CD4-positive, alpha-beta T cell treated with Interleukin-21 for 1 hour (primary cell): ENCODE measurements at places on chromosomes 2 and 18.

GRCh38 chr2:178412047-178412446 is 38.9 kb downstream of the PRKRA start:
- no peak for DNase-seq

DNA sequence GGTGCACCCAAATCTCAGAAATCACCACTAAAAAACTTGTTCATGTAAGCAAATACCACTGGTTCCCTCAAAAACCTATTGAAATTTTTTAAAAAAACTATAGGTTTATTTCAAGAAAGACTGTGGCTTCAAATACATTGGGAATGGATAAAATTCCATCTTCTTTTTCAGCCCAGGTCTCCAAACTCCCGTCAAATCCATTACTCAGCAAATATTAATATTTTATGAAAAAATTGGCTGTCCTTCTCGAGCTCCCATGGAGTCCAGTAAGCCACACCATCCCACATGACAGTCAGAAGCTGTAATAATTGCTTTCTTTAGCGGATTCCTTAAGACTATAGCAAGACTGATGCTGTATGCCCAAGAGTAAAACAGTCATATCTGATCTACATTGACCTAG is 204.4 kb upstream of the DOK6 start:
- no peak for DNase-seq

- DNase-seq: no peak
Measured at GRCh38 chr2:217033186-217033585, 173.3 kb upstream of the TNP1 start.

- DNase-seq: no peak
Measured at GRCh38 chr2:18626256-18626668, 36.9 kb upstream of the NT5C1B start.

DNA sequence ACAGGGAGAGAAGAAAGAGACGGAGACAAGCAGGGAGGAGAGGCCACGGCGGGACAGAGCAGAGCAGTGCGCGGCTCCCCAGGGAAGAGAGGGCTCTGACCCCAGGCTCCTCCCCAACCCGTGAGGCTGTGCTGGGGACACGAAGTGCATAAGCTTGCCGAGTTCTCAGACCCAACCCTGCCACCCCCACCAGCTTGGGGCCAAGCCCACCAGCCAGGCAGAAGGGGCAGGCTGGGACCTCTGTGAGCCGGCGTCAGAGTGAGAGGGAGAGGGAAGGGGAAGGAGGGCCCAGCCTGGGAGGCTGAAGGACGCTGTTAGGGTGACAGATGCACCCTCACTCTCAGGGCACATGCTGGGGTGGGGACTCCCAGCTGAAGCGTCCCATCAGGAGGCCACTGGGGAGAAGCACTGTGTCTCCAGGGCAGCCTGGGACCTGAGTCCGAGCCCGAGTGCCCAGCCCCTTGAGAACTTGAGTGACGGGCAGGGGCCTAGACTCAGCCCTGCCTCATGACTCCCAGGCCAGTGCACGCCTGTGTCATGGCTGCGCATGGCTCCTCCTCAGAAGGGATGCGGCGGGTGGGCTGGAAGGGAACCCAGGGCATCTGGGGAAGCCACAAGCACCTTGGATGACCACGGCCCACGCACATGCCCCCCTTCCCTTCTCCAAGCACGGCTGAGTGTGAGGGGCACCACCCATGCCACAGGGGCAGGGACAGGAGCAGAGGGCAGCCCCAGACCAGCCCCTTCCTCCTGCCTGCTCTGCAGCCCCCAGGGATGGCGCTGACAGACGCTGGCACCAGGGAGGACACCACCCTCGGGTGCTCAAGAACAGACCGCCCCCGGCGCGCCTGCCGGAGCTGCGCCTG is 31.0 kb downstream of the MTERF4 start:
- no peak for DNase-seq

DNA sequence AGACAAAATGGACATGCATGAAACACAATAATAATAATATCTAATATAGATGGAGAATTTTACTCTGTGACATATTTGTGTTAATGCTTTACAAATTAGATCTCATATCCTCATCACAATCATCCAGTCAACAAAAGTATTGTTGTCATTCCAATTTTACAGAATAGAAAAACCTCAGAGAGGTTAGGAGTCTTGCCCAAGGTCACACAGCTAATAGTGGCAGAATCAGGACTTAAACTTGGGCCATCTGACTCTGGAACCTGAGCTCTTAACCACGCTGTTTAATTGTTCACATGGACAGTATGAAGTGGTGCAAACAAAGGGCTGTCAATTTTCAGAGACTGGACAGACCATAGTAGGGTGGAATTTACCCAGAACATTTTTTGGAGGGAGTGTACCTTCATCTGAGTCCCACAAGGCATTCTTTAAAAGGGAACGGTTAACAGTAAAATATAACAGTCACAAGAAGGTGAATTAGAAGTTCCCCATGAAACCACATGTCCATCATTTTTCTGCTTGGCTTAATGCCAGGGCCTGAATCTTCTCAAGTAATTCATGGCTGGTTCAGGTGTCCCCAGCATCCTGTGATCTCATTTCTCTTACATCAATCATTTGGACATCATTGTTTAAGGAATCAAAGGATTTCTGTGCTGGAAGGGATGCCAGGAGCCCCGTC is 35.4 kb upstream of the CCDC93 start:
- DNase-seq: no peak

GRCh38 chr2:166417669-166418068 is 41.9 kb upstream of the SCN9A start:
- DNase-seq: no peak

- no peak for DNase-seq
Measured at GRCh38 chr2:3598912-3599854, 4.3 kb downstream of the COLEC11 start.
